ENCODE measurements at places on chromosomes 16 and 17.

- peak; percentile 17 for DNase-seq
Observed at GRCh38 chr16:2785101-2785991, 2.0 kb downstream of the PRSS33 start.

DNA sequence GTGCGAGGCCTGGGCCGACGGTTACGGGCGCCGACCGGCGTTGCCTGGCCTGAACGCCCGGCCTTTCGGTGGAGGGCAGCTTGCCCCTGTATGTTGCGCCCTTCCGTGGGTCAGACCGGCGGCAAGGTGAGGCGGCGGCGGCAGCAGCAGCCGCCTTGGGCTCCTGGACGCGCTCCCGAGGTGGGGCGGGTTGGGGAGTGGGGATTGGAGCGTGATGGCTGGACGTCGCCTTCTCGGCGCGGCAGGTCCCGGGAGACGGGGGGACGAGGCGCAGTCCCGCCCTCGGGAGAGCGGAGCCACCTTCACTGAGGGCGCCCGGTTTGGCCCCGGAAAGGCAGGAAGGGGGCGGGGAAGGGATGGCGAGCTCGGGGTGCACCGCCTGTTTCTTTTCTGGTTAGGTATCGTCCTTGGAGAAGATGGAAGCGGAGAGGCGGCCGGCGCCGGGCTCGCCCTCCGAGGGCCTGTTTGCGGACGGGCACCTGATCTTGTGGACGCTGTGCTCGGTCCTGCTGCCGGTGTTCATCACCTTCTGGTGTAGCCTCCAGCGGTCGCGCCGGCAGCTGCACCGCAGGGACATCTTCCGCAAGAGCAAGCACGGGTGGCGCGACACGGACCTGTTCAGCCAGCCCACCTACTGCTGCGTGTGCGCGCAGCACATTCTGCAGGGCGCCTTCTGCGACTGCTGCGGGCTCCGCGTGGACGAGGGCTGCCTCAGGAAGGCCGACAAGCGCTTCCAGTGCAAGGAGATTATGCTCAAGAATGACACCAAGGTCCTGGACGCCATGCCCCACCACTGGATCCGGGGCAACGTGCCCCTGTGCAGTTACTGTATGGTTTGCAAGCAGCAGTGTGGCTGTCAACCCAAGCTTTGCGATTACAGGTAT is 671 bp downstream of the DGKE start:
- peak; percentile 46 for DNase-seq

GRCh38 chr16:86026171-86026910 is 127.4 kb downstream of the IRF8 start:
- no peak for DNase-seq

- no peak for DNase-seq
Observed at GRCh38 chr17:77581480-77581879, 377.0 kb upstream of the TNRC6C start.

DNA sequence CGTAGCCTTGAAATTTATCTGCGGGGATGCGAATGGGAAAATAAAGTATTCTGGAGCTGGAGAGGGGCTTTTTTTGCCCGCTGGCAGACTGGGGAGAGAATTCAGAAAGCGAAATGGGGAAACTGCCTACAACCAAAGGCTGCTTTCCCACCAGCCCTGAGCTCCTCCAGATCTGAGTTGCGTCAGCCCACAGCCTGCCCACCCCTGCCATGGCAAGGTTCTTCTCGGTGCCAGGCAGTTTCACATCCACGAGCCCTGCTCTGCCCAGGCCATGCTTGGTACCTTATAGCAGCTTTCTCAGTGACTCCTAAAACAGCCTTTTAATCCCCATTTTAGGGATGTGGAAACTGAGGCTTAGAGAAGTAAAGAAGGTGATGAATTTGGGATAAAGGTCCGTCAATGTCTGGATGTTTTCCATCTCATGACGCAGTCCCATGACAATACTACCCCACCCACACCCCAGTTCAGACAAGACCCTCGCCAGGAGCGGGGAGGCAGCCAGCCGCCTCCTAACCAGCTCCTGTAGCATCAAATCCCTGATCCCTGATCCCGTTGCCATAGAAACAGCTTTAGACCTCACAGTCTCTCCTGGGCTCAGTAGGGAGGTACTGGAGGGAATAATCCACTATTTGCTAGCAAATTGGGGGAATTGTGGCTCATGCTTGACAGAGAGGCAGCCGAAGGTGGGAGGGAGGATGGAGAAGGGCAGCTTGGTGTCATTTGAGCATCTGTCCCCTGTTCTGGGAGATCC is 113.5 kb downstream of the MGAT5B start:
- no peak for DNase-seq

GRCh38 chr17:57168695-57169094 is 83.6 kb downstream of the AKAP1 start:
- no peak for DNase-seq

GRCh38 chr17:78185981-78186691 is 716 bp downstream of the TK1 start:
- no peak for DNase-seq

GRCh38 chr16:31181102-31181830 is 1.3 kb downstream of the FUS start:
- DNase-seq: no peak
